ENCODE measurements at places on chromosomes 5 and 9.

- DNase-seq = no peak
Measured at GRCh38 chr9:127149010-127149409, 26.6 kb upstream of the ANGPTL2 start.

DNA sequence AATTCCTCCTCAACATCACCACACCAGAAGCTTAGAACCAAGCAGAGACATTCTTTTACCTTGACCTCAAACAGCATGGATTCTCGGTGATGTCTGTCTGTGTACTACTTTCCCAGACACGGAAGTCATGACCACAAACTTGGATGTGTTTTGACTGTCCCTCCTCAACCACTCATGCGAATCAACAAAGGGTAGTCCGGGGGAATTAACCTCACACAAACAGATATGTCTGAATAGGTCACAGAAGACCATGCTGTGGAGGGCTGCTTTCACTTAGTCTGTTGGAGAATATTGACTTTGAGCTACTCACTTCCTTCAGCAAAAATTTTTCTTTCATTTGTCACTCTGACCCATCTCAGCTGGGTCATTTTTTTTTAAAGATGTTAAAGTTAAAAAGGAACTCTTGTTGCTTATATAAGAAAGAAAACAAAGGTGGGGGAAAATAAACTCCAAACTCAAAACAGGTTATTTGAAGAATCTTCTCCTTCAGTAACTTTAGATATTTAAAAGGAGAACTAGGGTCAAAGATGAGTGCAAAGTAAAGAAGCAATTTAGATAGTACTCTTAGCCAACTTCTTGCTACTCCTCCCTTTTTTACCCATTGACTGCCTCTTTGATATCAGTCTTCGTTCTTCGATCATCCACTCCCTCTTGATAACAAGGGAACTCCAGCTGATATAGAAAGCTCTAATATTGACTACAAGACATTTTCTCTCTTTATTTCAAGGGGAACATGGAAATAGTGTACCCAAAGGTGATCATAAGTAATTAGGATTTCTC lies 343.4 kb upstream of the CDH6 start:
- no peak for DNase-seq

DNA sequence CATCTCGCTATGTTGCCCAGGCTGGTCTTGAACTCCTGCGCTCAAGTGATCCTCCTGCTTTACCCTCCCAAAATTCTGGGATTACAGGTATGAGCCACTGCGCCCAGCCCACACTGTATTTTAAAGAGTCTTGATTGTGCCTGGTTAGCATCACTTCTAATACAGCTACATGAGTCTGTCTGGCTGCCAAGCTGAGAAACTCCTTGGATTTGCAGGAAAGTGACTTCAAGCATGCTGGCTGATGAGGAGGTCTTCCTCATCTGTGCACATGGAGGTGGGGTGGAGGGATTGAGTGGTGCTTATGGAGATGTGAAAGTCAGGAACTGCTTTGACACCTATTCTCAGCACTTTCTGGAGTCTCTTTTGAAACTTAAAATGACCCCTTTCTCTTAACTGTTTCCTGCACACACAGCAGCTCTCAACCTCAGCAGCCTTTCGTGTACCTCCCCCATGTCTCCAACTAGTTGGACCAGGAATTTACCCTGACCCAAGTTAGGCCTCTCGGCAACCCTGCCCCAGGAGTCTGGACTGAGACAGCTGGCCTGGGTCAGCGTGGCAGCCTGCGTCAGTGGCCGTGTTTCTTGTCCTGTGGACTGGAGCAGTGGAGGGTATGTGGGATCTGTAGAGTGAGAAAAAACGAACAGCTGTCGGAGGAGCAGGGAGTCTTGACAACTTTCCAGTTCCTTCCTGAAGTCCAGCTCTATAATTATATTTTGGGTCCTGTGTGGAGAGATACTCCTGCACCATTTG lies 72.5 kb downstream of the ACER2 start:
- no peak for DNase-seq

DNA sequence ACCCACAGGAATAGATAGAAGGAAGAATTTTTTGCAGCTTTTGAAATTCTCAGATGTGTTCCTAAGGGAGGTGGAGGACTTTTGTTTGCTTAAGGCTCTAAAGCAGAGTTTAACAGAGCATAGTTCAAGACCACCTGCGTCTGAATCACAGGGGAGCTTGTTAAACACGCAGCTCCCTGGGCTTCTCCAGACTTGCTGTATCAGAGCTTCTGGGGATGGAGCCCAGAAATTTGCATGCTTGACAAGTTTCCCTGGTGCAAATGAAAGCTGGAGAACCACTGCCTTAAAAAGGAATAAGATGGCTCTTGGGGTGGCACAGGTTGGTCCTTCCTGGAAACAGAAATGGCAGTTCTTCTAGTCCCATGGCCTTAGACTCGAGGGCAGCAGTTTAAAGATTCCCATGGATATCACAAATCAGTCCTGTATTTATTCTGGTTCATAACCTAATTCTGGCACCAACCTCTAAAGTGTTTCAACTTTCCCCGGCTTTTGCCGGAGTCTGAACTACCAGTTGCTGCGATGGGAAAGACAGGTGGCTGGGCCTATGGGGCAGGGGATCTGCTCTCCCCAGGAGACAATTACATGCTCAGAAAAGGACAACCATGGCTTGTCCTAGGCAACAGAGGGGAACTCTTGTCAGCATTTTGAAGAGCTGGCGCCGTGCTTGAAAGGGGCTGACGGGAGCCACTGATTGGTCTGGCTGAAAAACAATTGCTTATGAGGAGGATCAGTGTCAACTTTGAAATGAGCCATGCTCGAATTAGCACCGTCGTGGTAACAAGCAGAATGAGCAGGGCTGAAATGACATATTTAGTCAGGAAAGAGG lies 599.6 kb downstream of the CCDC171 start:
- DNase-seq = no peak

DNA sequence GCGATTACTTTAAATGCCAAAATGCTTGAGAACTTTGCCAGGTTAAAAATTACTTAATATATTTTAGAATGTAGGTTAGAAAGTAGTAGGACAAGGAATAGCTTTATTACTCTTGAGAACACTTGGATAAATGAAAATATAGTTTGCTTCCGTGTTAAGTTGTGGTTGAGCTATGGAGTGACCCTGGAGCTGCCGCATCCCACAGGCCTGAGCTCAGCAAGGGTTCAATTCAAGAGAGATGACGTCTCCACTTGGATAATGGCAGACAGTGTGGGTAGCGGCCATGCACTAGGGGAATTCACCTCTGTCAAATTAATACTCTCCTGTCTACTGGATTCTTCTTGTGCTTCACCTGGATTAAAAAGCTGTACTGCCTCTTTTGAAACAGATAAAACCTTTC lies 105.0 kb downstream of the GAPVD1 start:
- no peak for DNase-seq

Data from stimulated activated CD8-positive, alpha-beta memory T cell treated with anti-CD3 and anti-CD28 coated beads, Interleukin-15, amount 100 ng/mL, for 24 hours (primary cell).